ENCODE measurements at places on chromosomes 3 and 15.

GRCh38 chr15:52680041-52680391, 828 bp upstream of the ATOSA start:
- no peak for DNase-seq

DNA sequence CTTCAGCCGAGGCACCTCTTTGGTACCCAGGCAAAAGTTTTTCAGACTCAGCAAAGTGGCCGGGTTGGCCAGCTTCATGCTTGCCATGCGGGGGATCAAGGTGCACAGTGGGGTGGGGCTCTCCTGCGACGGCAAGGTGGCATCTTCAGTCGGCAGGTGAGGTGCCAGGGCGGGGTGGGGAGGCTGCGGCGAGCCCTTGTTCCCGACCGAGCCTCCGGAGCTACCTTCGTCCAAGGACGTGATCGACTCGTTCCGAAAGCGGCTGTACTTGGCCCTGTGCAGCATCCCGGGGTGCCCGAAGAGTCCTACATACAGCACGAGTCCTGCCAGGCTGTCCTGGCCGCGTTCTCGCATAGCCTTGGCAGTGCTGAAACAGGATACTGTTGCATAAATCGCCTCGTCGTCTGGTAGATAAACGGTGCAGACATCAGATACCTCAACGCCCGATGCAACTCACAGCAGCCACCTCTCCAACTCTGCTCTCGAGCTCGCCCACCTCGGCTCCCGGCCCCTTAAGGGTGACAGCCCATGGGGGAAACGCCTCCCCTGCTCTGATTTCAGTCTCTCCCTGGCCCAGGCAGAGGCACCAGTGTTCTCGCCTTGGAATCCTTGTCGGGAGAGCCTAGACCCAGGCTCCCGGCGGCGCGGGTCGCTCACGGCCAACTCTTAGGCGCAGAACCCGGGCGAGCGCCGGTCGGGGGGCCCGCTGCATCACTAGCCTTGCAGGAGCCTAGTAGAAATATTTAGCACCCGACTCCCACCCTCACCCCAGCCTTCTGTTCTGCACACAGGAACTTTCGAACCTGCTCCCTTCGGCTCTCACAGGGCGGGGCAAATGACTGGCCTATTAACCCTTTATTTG, 826 bp downstream of the SHC4 start:
- no peak for DNase-seq

DNA sequence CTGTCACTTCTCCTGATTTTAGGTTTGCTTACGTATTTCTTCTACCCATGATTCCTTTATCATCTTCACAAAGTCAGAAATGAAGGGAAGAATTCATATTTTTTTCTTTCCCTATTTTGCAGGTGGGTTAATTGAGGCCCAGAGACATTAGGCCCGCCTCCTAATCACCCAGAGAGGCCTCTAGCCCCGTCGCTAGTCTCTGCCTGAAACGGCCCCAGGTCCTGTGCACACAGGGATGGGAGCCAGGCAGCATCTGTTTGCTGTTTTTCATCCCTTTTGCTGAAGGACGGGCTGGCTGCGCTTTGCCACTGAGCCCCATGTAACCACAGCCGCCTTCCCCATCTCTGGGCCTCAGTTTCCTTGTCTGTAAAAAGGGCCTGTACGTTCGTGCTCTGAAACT, 135.9 kb downstream of the FBLN2 start:
- no peak for DNase-seq

- no peak for DNase-seq
These were observed 72.8 kb downstream of the KCNH8 start for GRCh38 chr3:19221081-19221480.

All from right atrium auricular region (tissue), 2 donors.